ENCODE measurements at places on chromosomes 13 and 19. TPM values are rescaled to one million over a fixed set of nuclear protein-coding genes. Genes with fewer than 3 reads are reported as not detected.

The ZNF587 gene
- total RNA-seq = 11.8 TPM

The TLE6 gene
- total RNA-seq = 0.36 TPM

The MTMR6 gene
- 17.2 TPM for total RNA-seq

The ZIC2 gene
- total RNA-seq = not detected

The KLK15 gene
- not detected for total RNA-seq

The SYNE4 gene
- total RNA-seq = 0.50 TPM

The HSD17B14 gene
- total RNA-seq = 11.0 TPM

The ZNF560 gene
- total RNA-seq = not detected

The NKPD1 gene
- 0.19 TPM for total RNA-seq

The EHD2 gene
- 93.5 TPM for total RNA-seq

The SKA3 gene
- 1.1 TPM for total RNA-seq

The VAV1 gene
- 12.0 TPM for total RNA-seq

The DLL3 gene
- total RNA-seq = not detected

Data from omental fat pad (tissue), 4 donors.